Tongue (tissue), 3 donors: ENCODE measurements at places on chromosomes 16 and 17.

GRCh38 chr17:43905400-43905984 lies 1.8 kb downstream of the MPP2 start:
- DNase-seq = no peak

- DNase-seq = no peak
These were observed 16.2 kb upstream of the CPHXL start for GRCh38 chr16:75742424-75743047.

DNA sequence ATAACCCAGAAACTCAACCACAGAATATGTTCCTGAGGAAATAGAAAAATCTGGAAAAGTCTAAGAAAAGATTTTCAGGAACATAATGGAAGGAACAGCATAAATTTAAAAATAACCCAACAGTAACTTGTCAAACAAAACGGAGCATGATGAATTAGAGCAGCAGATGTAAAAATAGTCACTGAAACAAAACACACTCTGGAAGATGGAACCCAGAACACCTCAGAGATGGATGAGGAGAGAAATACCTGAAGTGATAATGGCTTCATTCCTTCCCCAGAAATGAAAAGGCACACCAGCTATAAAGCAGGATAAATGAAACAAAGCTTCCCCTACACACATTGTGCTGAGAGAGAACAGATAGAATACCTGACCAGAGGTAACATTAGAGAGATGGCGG lies 6.3 kb downstream of the TK1 start:
- peak; percentile 45 for DNase-seq

GRCh38 chr17:74130276-74130675 lies 73.2 kb upstream of the RPL38 start:
- no peak for DNase-seq
